Adipose tissue (tissue), 3 donors: ENCODE measurements at places on chromosomes 1 and 21. TPM values are rescaled to one million over a fixed set of nuclear protein-coding genes. Genes with fewer than 3 reads are reported as not detected.

The GJC2 gene
- polyA plus RNA-seq = 5.3 TPM

The HES5 gene
- 0.15 TPM for polyA plus RNA-seq

The TLR5 gene
- 2.7 TPM for polyA plus RNA-seq

The ADAMTS1 gene
- polyA plus RNA-seq = 378 TPM

The GJA8 gene
- polyA plus RNA-seq = not detected

The FCER1G gene
- polyA plus RNA-seq = 258 TPM

The GJB3 gene
- polyA plus RNA-seq = not detected

The SYDE2 gene
- 1.8 TPM for polyA plus RNA-seq

The CCDC30 gene
- polyA plus RNA-seq = 0.90 TPM

The AADACL3 gene
- not detected for polyA plus RNA-seq

The OR2G6 gene
- not detected for polyA plus RNA-seq

The MRPS15 gene
- 142 TPM for polyA plus RNA-seq

The NBPF26 gene
- polyA plus RNA-seq = 14.2 TPM

The DCDC2B gene
- not detected for polyA plus RNA-seq

The PLXNA2 gene
- 14.0 TPM for polyA plus RNA-seq

The PCP4L1 gene
- 0.52 TPM for polyA plus RNA-seq

The CLCA1 gene
- polyA plus RNA-seq = not detected

The MARK1 gene
- 3.8 TPM for polyA plus RNA-seq

The CHI3L2 gene
- polyA plus RNA-seq = 16.9 TPM

The LCE1C gene
- polyA plus RNA-seq = not detected

The HOOK1 gene
- 0.68 TPM for polyA plus RNA-seq

The MIXL1 gene
- polyA plus RNA-seq = not detected

The KCNT2 gene
- polyA plus RNA-seq = 1.3 TPM

The MROH9 gene
- polyA plus RNA-seq = not detected

The S100A3 gene
- polyA plus RNA-seq = 0.37 TPM

The LIPI gene
- not detected for polyA plus RNA-seq

The RNU1-4 gene
- not detected for polyA plus RNA-seq

The CSMD2 gene
- polyA plus RNA-seq = under 0.01 TPM

The REN gene
- polyA plus RNA-seq = not detected

The OR2L5 gene
- polyA plus RNA-seq = not detected

The LRRC38 gene
- not detected for polyA plus RNA-seq
